ENCODE measurements at places on chromosomes 11 and 22. TPM values are rescaled to one million over a fixed set of nuclear protein-coding genes. Genes with fewer than 3 reads are reported as not detected.

The ESAM gene
- 1.1 TPM for total RNA-seq

The OR5P2 gene
- 5.8 TPM for total RNA-seq

The LARGE1 gene
- total RNA-seq: 17.5 TPM

The FGF4 gene
- total RNA-seq: 3.5 TPM

The UBQLNL gene
- total RNA-seq: 0.26 TPM

The RIMBP3B gene
- 0.29 TPM for total RNA-seq

DNA sequence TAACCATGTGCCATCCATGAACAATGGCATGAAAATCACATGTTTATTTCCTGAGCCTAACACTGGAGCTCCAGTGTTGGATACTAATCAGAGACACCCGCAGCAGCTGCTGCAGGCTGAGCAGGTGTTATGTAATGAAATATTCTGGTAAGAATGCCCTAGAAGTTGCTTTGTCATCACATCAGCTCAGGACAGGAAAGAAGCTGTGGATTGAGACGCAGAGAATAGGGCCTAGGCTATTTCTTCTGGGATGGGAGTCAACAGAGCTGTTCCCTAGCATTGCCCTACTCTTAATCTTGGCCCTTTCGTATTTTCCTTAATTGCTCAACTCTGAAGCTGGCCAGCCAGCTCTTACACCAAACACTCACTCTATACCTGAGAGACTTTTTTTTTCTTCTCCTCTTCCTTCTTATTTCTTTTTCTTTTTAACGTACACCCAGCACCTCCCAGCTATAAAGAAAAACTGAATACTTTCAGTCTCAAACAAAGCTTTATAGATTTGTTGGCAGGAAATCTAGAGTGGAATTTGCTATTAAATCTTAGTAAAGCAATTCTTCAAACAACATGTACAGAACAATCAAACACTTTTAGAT lies 31.9 kb downstream of the RASSF10 start:
- DNase-seq: no peak
- H3K4me1 ChIP-seq: peaks cover 16% of the 10 kb centered on the region
- no peaks in the 10 kb centered on the region for H3K36me3 ChIP-seq
- H3K27ac ChIP-seq: no peak overlapping the region
- H3K4me3 ChIP-seq: no peak overlapping the region
- H3K27me3 ChIP-seq: no peaks in the 10 kb centered on the region

- no peaks in the 10 kb centered on the region for H3K27me3 ChIP-seq
- no peak for DNase-seq
- no peaks in the 10 kb centered on the region for H3K36me3 ChIP-seq
- H3K4me1 ChIP-seq: no peaks in the 10 kb centered on the region
These were observed 14.1 kb upstream of the SYT8 start for GRCh38 chr11:1820463-1821325.

DNA sequence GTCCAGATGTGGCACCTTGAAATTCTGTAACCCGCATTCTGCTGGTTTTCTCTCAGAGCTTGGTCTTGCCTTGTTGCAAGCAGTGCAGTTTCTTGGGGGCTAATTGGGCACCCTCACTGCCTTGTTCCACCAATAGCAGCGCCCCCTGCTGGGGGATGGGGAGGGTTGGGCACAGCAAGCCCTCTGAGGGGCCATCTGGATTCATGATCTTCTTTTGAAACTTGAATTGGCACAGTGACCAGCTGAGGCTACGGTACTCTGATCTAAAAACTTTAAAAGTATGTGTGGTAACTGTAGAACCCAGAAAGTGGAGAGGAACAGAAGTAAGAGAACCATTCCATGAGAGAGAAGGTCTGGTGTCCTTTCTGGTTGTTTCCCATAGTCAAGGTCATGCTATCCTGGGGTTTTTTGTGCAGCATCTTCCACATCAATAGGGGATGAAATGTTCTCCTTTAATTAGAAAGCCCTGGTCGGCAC lies 64.2 kb downstream of the MED15 start:
- H3K4me1 ChIP-seq: no peaks in the 10 kb centered on the region
- no peak overlapping the region for H3K4me3 ChIP-seq
- H3K36me3 ChIP-seq: peaks cover 86% of the 10 kb centered on the region
- H3K27ac ChIP-seq: no peak overlapping the region
- peak; percentile 84 for DNase-seq

- no peak for DNase-seq
- H3K27ac ChIP-seq: no peak overlapping the region
- H3K4me1 ChIP-seq: no peaks in the 10 kb centered on the region
- H3K4me3 ChIP-seq: no peak overlapping the region
- no peaks in the 10 kb centered on the region for H3K27me3 ChIP-seq
These were observed 374.8 kb downstream of the DYNC2H1 start for GRCh38 chr11:103483996-103484395.

GRCh38 chr22:43404673-43405385 lies 7.0 kb upstream of the MPPED1 start:
- H3K4me3 ChIP-seq: no peak overlapping the region
- no peaks in the 10 kb centered on the region for H3K36me3 ChIP-seq
- peaks cover 17% of the 10 kb centered on the region for H3K27me3 ChIP-seq
- H3K4me1 ChIP-seq: no peaks in the 10 kb centered on the region
- H3K27ac ChIP-seq: no peak overlapping the region

DNA sequence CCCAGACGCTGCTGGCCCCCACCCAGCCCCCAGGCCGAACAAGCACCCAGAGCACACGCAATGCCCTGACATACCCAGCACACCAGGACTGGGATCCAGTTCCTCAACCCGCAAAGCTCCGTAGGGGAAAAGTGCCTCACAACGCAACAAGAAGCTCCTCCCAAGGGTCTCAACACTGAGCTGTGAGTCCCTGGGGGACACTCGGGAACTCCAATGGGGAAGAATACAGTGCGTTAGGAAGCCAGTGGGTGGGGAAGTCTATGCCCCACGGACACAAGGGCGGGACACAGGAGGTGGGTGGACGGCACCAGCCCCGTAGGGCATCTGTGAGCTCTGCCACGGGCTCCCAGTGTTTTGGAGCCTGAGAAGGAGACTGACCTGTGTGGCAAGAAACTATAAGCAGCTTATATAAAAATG lies 1.6 kb downstream of the DEAF1 start:
- DNase-seq: no peak
- H3K4me1 ChIP-seq: peaks cover 5% of the 10 kb centered on the region
- H3K36me3 ChIP-seq: peaks cover 13% of the 10 kb centered on the region

DNA sequence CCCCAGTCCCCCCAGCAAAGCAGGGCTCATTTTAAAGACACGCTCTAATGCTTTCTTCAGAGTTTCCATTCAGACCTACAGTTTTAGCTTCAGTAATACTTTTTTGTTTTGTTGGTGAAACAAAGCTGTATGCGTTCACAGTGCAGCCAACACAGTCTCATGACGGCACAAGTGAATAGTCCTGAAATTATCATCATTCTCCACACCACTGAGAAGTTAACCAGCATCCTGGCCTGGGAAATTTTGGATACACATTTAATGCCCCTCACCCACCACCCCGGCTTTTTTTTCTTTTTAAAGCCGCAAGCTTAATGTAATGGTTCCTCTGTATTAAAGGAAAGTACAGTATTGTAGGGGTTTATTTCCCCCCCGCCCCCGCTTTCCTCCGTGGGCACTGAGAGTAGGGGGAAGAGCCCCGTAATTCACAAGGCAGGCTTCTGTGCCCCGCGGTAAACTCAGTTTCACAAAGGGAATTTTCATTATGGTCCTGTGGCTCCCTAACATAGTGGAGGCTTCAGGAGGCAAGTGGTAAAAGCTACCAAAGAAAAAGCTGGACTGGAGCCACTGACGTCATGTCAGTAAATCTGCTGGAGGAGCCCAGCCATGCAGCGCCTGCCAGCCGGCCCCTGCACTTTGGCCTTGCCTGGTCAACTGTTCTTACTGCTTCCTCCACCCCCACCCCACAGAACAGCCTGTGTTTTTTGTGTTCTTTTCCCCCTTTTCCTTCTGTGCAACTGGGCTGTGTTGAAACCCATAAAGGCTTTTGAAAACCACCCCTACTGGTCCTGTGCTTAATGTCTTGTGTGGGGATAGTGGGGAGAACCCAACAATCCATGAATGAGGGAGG lies 18.2 kb downstream of the TEAD1 start:
- peaks cover 37% of the 10 kb centered on the region for H3K4me1 ChIP-seq
- peak; percentile 62 for DNase-seq
- H3K27me3 ChIP-seq: no peaks in the 10 kb centered on the region
- peak overlapping the region; percentile 93 for H3K27ac ChIP-seq
- no peaks in the 10 kb centered on the region for H3K36me3 ChIP-seq

GRCh38 chr11:11450744-11451362 lies 97.8 kb upstream of the CSNK2A3 start:
- no peak for DNase-seq
- no peak overlapping the region for H3K4me3 ChIP-seq
- no peaks in the 10 kb centered on the region for H3K27me3 ChIP-seq
- no peak overlapping the region for H3K27ac ChIP-seq

DNA sequence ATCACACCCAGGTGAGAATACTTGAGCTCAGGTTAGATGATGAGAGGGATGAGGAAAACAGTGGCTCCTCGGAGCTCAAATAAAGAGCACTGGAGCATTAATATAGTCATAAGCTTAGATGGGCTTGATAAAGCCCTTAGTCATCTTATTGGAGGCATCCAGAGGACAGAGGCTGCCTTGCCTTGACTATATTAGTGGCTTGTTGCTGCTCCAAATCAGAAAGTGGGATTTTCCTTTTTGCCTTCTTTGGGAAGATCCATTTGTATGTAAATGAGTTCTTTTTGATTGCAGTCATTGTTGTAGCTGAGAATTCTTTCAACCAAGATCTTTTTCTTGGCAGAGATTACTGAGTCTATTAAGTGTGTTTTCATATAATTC lies 18.9 kb downstream of the ADM start:
- H3K27me3 ChIP-seq: peaks cover 5% of the 10 kb centered on the region
- H3K36me3 ChIP-seq: no peaks in the 10 kb centered on the region
- H3K4me1 ChIP-seq: peaks cover 38% of the 10 kb centered on the region
- DNase-seq: no peak
- H3K4me3 ChIP-seq: no peak overlapping the region

DNA sequence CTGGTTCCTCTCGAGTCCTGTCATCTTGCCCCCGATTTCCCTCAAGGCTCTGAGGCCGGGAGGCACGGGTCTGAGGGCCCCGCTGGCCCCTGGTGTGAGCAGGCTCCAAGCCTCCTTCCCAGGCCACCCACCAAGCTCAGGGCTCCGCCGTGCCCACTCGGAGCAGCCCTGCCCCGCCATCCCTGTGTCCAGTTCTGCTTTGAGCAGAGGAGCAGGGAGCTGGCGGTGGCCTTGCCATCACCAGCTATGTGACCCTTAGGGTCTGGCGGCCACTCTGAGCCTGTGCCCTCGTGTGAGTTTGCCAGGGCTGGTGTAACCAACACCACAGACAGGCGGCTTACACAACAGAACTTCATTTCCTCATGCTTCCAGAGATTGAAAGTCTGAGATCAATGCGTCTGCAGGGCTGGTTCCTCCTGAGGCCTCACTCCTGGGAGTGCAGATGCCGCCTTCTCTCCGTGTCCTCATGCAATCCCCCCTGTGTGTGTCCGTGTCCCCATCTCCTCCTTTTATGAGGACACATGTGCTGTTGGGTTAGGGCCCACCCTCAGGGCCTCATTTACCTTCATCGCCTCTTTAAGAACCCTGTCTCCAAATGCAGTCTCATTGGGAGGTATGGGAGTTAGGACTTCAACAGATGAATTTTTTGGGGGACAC lies 36.5 kb upstream of the CELSR1 start:
- H3K36me3 ChIP-seq: no peaks in the 10 kb centered on the region
- no peak overlapping the region for H3K4me3 ChIP-seq
- peaks cover 8% of the 10 kb centered on the region for H3K4me1 ChIP-seq
- no peak for DNase-seq

DNA sequence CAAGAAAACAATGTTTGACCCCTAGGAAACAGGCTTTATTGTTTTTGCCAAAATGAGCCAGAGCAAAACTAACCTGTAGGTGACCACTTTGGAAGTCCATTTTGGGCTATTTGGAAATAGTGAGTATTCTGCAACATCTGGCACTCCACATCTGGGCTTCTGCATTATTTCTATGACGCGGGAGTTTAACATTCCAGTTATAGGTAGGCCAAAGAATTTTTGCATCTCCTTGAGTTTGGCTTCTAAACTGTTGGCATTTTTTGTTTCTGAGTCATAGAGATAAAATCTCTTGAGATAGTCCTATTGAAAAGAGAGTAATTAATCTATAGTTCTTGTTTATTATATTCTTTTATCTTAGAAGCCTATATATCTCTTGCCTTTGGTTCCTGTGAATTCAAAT lies 2.9 kb downstream of the MMP7 start:
- H3K27ac ChIP-seq: no peak overlapping the region
- H3K36me3 ChIP-seq: no peaks in the 10 kb centered on the region
- H3K4me1 ChIP-seq: peaks cover 8% of the 10 kb centered on the region
- no peaks in the 10 kb centered on the region for H3K27me3 ChIP-seq

DNA sequence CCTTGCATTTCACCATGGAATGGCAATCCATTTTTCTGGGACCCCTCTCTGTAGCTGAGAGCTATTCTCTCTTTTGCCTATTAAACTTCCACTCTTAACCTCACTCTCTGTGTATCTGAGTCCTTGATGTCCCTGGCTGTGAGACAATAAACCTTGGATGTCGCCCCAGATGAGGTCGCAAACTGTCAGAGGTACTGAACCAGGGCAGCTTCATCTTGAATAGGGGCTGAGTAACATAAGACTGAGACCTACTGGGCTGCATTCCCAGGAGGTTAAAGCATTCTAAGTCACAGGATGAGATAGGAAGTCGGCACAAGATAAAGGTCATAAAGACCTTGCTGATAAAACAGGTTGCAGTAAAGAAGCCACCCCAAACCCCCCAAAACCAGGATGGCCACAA lies 68.0 kb downstream of the RSF1 start:
- H3K36me3 ChIP-seq: peaks cover 17% of the 10 kb centered on the region
- H3K4me3 ChIP-seq: peak overlapping the region; percentile 55
- H3K27ac ChIP-seq: no peak overlapping the region
- H3K27me3 ChIP-seq: no peaks in the 10 kb centered on the region

- H3K36me3 ChIP-seq: peaks cover 45% of the 10 kb centered on the region
- H3K4me3 ChIP-seq: no peak overlapping the region
- H3K4me1 ChIP-seq: peaks cover 22% of the 10 kb centered on the region
- no peaks in the 10 kb centered on the region for H3K27me3 ChIP-seq
- H3K27ac ChIP-seq: no peak overlapping the region
These were observed 51.7 kb downstream of the PITPNB start for GRCh38 chr22:27867085-27867952.
